Fibroblast of lung (primary cell): ENCODE measurements at places on chromosomes 13 and 19. TPM values are rescaled to one million over a fixed set of nuclear protein-coding genes. Genes with fewer than 3 reads are reported as not detected.

The ZNF763 gene
- 1.3 and 2.5 TPM in 2 replicates for total RNA-seq

The ZNF331 gene
- 9.0 and 16.2 TPM in 2 replicates for total RNA-seq

The IL17D gene
- 2.3 and 3.1 TPM in 2 replicates for total RNA-seq

The ZNF626 gene
- total RNA-seq, result 18.3 and 18.7 TPM in 2 replicates

The PTPRH gene
- 7.7 and 19.5 TPM in 2 replicates for total RNA-seq

The LGALS14 gene
- total RNA-seq, result not detected in 2 replicates
